ENCODE measurements at places on chromosomes 12 and 14.

- no peak for DNase-seq
These were observed 104.5 kb downstream of the ETNK1 start for GRCh38 chr12:22729431-22729956.

DNA sequence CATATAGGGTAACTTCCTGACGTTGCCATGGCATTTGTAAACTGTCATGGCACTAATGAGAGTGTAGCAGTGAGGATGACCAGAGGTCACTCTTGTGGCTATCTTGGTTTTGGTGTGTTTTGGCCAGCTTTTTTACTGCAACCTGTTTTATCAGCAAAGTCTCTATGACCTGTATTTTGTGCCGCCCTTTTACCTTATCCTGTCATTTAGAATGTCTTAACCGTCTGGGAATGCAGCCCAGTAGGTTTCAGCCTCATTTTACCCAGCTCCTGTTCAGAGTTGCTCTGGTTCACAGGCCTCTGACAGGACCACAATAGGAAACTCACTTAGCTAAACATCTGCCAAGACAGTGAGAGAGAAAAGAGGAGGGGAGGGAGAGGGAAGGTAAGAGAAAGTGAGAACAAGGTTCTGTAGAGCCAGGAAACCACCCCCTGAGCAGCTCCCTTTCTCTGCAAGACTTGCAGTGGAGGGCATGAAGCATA lies 64.8 kb upstream of the PLEKHG3 start:
- DNase-seq, result no peak

GRCh38 chr12:100827901-100828520 lies 33.4 kb downstream of the ANO4 start:
- no peak for DNase-seq

- no peak for DNase-seq
These were observed 110.8 kb downstream of the EML5 start for GRCh38 chr14:88681755-88682494.

GRCh38 chr12:106018286-106018685 lies 120.5 kb downstream of the NUAK1 start:
- no peak for DNase-seq

GRCh38 chr14:20412411-20412810 lies 890 bp downstream of the TEP1 start:
- no peak for DNase-seq

GRCh38 chr14:100629098-100629497 lies 41.9 kb upstream of the BEGAIN start:
- DNase-seq, result no peak

All from GM04504 (cell line).